ENCODE measurements at places on chromosomes 5 and 9.

DNA sequence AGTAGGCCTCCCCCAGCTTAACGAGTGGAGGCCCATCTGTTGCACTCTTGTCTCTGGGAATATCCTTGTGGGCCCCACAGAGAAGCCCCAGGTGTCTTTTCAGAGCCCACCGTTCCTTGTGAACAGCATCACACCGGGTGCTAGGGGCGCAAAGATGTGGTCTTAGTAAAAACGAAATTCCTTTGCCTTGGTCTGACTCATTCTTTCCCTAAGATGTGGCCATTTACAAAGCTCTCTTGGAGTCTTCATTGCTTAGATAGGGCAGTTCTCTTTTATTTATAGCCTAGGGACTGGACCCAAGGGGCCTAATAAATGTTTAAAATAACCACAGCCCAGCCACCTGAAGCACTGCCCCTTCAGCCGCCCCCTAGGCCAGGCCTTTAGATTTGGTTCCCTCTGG is 52.8 kb upstream of the RPL26L1 start:
- peak; percentile 76 for DNase-seq

DNA sequence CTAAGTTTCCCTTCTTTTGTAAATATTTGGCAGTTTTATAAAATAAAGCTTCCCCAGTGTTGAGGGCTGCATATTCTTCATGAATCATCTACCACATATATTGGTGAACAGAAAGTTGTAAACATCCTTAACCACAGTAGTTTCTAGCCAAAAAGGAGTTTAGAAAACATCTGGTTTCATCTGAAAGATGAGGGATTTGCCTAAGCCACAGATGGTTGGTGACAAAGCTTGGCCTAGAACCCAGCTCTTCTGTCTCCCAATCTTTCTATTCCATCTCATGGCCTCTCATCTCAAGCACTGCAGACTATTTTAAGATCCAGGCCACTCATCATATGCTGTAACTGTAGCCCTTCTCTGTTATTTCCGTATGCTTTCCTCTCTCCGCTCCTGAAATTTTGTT is 232.3 kb upstream of the TRPM3 start:
- DNase-seq: peak; percentile 90

GRCh38 chr5:87845734-87846133 is 422.9 kb downstream of the TMEM161B start:
- peak; percentile 23 for DNase-seq

DNA sequence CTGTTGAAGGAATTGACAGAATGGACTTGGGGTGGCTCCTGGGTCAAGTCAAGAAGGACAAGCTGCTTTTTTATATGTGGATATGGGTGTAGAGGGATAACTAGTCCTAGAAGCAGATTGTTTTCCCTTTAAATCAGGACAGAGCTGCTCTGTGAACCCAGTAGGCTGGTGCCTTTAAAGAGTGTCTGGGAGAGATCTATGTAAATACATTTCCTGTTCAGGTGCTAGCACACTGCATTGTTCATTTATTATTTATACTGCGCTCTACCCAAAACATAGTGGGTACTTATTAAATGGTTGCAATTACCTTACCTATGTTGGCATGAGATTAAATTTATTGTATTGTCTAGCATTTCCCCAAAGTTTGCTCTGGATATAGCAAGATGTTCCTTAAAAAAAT is 86.6 kb upstream of the EQTN start:
- DNase-seq: no peak

- DNase-seq: peak; percentile 72
These were observed 80.9 kb downstream of the GOLPH3 start for GRCh38 chr5:32092938-32093812.
